Left cardiac atrium (tissue), 4 donors: ENCODE measurements at places on chromosomes 2 and 18. TPM values are rescaled to one million over a fixed set of nuclear protein-coding genes. Genes with fewer than 3 reads are reported as not detected.

DNA sequence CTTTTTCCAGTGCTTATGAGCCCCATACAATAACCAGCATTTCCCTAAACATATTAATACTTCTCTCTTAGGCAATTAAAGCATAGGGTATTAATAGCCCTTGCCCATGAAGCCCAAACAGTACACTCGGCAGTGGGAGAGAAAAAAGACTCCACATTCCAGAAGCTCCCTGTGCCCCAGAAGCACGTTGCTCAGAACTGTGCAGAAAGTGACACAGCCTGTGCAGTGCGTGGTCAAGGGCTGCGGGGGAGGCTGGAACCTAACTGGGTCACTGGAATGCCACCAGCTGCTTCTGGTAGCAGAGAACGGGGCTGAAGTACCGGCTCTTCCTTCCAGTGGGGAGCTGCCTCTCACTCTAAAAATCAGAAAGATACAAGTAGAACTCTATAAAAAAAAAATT lies 32.7 kb downstream of the EIPR1 start:
- no peak for DNase-seq

The MAL gene
- total RNA-seq, result 5.8 TPM

DNA sequence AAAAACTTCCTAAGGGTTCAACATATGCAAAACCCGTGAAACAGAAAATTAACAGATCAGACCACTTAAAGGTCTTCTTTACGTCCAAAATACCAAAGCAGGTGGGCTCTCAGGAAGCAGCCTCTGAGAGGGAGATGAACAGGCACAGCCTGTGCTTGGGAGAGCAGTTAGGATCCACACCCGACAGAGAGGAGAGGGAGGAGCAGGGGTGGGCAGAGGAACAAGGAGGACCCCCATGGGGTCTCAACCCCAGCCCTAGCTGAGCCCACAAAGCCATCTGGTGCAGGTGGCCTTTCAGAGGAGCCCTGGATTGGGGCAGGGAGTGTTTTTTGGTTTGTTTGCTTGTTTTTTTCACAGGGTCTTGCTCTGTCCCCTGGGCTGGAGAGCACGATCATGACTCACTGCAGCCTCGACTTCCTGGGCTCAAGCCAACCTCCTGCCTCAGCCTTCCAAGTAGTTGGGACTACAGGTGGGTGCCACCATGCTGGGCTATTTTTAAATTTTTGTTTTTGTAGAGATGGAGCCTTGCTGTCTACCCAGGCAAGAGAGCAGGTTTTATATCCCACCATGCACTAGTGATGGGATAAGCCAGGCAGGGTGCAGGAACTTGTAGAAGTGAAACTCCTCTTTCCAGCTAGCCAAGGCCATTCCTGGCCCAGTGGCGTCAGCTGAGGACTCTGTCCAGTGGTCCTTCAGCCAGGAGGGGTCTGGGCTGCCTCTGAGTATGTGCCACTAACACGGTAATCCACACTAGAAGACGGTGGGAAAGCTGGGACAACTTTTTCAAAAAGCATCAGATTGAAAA lies 154.1 kb upstream of the HDAC4 start:
- no peak for DNase-seq

The AKAIN1 gene
- not detected for total RNA-seq

GRCh38 chr2:216114714-216115531 lies 5.8 kb downstream of the XRCC5 start:
- DNase-seq, result peak; percentile 98

DNA sequence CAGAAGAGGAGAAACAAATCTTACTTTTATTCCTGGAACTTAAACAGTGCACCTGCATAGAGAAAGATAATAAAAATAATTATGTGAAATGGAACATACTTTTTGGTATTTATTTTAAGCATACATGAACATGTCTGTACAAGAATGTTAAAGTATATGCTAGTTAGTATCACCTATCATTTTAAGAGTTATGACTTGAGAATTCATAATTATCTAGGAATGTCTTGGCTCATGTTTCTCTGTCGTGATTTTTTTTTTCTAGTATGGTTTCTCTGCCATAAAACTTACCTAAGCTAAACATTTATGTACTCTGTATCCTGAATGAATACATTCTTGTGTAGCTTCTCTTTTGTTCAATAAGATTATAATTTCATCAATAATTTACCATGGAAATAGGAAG lies 4.2 kb downstream of the SERPINB7 start:
- no peak for DNase-seq

The PDCL3 gene
- 21.4 TPM for total RNA-seq

- no peak for DNase-seq
Measured at GRCh38 chr18:13570216-13570615, 156.1 kb downstream of the FAM210A start.

- no peak for DNase-seq
Measured at GRCh38 chr18:10850216-10850615, 299.2 kb downstream of the PIEZO2 start.

The SPATS2L gene
- total RNA-seq, result 95.7 TPM

The DNAH7 gene
- total RNA-seq, result 0.50 TPM

DNA sequence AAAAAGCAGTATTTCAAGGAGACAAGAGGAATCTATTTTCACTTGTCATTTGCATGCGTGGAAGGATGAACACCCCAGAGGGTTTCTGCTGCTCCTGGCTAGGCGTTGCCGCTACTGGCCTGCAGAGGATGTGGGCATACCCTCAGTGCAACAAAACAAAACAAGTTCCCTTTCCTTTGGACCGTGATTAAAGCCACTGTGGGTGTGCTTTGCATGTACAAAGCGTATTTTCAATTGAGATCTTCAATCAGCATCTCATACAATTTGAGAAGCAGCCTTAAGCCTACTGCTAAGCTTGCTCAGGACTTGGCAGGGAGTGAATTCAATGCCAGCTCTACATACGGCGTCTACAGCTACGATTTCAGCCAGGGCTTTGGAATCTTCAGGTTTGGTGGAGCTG lies 298.4 kb downstream of the LPIN1 start:
- no peak for DNase-seq

DNA sequence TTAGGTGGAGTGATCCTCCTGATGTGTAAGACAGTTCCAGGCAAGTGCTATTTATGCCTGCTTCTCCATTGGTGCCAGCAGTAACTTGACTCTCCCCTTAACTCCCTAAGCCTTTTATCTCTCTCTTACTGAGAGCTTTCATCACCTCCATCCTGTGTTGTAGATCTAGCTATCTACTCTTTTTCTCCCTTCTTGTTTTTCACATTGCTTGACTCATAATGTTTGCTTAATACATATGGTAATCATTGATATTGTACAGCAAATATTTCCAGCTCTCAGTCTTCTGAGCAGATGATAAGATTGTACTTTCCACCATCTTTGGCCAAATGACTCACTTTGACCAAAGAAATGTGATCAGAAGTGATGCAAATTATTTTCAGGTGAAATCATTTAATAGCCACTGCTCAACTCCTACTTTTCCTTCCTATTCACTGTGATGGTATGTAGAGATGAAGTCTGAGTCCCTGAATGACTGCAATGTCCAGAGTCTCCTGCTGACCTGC lies 165.0 kb downstream of the PLCL1 start:
- DNase-seq, result no peak

GRCh38 chr2:221705185-221705877 lies 133.2 kb upstream of the EPHA4 start:
- no peak for DNase-seq

DNA sequence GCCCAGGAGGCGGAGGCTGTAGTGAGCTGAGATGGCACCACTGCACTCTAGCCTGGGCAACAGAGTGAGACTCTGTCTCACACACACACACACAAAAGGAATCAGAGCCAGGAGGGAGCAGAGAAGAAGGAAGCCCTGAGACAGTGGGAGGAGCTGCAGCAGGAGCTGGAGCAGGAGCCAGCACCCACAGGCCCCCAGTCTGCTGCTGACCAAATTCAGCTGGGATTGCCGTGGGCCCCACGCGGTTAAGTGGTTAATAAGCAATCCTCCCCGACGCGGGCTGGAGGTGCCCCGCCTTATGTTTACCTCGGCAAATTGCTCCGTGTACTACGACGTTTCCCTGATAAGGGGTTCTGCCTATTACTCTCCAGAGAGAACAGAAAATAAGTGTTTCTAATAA lies 265.3 kb downstream of the TWIST2 start:
- no peak for DNase-seq

The PECR gene
- 14.6 TPM for total RNA-seq

The MALL gene
- total RNA-seq, result 14.0 TPM

DNA sequence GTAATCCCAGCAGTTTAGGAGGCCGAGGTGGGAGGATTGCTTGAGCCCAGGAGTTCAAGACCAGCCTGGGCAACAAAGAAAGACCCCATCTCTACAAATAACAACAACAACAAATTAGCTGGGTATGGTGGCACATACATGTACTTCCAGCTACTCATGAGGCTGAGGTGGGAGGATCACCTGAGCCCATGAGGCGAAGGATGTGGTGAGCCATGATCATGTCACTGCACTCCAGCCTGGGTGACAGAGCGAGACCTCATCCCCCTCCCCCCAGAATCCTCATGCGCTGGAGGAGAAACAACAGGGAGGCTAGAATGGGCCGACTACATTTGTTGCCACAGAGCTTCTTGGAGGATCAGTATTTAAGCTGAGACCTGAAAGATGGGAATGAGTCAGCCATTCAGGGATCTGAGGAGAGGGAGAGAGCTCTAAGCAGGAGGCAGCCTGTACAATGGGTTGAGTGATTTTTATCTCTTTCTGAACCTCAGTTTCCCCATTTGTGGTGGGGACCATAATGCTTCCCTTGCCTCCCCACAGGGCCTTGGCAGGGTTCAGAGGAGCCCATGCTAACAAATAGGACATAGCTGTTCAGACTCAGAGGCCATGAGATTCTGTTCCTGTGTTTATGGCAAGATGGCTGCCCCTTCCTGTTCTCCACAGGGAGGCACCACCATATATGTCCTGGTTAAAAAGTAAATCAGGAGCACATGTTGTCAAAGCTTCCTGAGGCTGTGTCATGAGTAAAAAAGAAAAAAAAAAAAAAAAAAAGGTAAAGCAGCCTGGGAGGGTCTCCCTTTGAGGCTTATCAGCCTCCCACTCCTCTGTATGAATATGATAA lies 131.4 kb upstream of the HAAO start:
- DNase-seq, result peak; percentile 7

The CCDC150 gene
- total RNA-seq, result 1.5 TPM

The APLF gene
- 4.6 TPM for total RNA-seq

DNA sequence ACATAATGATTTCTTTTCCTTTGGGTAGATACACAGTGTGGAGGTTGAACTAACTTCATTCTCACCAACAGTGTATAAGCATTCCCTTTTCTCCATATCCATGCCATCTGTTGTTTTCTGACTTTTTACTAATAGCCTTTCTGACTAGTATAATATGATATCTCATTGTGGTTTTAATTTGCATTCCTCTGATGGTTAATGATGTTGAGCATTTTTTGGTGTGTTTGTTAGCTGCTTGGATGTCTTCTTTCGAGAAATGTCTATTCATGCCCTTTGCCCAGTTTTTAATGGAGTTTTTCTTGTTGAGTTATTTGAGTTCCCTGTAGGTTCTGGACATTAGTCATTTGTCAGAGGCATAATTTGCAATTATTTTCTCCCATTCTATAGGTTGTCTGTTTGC lies 59.8 kb downstream of the MARCHF4 start:
- DNase-seq, result no peak

DNA sequence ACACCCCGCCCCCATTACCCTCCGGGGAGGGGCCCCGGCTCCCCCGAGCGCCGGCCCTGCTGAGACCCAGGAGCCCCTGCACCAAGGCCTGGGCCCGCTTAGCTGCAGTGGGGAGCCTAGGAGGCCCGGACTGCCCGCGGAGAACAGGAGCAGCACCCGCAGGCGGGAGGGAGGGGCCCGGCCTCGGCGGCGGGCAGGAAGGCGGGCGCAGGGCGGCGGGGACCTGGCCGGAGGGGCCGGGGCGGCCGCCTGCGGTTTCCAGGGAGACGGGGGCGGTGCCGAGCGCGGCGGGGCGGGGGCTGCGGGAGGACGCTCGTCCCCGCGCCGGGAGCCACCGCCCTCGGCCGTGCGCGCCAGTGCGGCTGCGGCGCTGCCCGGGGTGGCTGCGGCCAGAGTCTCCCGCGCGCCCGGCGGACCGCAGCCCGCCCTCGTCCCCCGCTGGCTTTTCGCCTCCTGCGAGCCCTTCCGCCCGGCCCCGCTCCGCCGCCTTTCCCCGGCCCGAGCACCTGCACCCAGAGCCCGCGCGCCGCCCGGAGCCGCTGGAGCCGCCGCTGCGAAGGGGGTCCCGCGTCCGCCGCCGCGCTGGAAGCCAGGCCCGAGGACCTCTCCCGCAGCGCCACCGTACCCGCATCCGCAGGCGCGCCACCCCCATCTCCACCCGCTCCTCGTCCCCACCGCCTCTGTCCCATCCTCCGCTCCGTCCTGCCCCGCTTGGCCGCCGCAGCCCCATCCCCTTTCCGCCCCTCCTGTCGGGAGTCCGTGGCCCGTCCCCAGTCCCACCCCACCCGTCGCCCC lies 17.2 kb downstream of the GPC1 start:
- peak; percentile 76 for DNase-seq

The TFCP2L1 gene
- total RNA-seq, result 0.82 TPM

The FAM237A gene
- not detected for total RNA-seq

GRCh38 chr2:42124011-42124785 lies 45.0 kb upstream of the EML4 start:
- DNase-seq, result no peak

GRCh38 chr2:217045700-217046475 lies 186.0 kb upstream of the TNP1 start:
- no peak for DNase-seq

GRCh38 chr18:40249390-40250080 lies 1705.5 kb upstream of the PIK3C3 start:
- no peak for DNase-seq

The MARCO gene
- 97.0 TPM for total RNA-seq

DNA sequence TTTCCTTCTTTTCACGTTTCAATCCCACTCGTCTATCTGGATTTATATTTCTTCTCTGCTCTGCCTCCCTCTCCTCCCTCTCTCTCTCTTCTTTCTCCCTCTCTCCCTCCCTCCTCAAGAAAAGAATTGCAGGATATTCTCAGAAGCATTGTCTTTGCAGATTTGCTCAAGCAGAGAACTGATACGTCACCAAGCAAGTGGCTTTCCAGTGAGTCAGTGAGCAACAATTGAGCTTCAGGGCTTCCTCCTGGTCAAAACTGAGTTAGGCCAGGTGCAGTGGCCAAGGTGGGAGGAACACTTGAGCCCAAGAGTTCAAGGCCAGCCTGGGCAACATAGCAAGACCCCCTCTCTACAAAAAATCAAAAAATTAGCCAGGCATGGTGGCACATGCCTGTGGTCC lies 151.1 kb downstream of the SMAD2 start:
- no peak for DNase-seq

The QPCT gene
- total RNA-seq, result 1.4 TPM
